ENCODE measurements at places on chromosomes 16 and 17. TPM values are rescaled to one million over a fixed set of nuclear protein-coding genes. Genes with fewer than 3 reads are reported as not detected.

DNA sequence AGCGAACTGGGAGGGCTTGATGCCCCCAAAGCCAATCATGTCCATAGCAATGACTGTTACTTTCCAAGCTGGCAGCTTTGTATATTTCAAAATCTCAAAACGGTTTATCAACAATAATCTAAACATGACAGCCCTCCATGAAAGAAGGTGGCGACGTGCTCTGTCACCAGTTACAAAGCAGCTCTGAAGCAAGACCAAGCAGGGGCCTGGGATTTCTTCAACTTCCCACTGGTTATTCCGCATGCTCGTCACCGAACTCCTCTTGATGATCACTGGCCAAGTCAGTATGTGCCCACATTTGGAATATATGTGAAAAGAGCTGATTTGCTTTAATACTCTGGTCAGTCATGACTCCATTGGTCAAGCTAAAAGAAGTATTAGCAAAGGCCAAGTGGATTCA, 175.6 kb downstream of the VPS53 start:
- H3K4me3 ChIP-seq: no peak overlapping the region
- no peak for DNase-seq
- H3K27me3 ChIP-seq: no peaks in the 10 kb centered on the region
- H3K4me1 ChIP-seq: no peaks in the 10 kb centered on the region

- no peak for DNase-seq
- H3K27me3 ChIP-seq: peaks cover 14% of the 10 kb centered on the region
- no peaks in the 10 kb centered on the region for H3K36me3 ChIP-seq
- no peaks in the 10 kb centered on the region for H3K4me1 ChIP-seq
Observed at GRCh38 chr16:24077966-24078365, 178.2 kb upstream of the CACNG3 start.

DNA sequence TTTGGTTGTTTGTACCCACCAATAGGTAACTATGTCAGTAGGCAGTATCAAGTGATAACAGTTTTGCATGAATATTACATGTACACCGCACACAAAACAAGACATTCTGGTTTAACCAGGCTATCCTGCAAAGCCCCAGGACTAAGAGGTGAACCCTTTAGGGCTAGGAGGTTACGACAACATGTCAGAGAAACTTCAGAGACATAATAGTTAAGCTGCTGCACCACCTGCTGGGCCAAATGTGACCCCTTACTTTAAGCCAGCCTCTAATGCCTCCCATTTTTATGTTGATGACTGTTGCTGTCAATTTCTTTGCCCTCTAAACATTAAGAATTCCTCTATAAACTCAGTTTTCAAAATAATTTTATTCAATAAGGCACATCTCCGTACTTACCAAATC, 15.4 kb downstream of the SRP68 start:
- H3K36me3 ChIP-seq: peaks cover 89% of the 10 kb centered on the region
- no peaks in the 10 kb centered on the region for H3K4me1 ChIP-seq
- DNase-seq: no peak
- no peak overlapping the region for H3K27ac ChIP-seq
- H3K27me3 ChIP-seq: no peaks in the 10 kb centered on the region

DNA sequence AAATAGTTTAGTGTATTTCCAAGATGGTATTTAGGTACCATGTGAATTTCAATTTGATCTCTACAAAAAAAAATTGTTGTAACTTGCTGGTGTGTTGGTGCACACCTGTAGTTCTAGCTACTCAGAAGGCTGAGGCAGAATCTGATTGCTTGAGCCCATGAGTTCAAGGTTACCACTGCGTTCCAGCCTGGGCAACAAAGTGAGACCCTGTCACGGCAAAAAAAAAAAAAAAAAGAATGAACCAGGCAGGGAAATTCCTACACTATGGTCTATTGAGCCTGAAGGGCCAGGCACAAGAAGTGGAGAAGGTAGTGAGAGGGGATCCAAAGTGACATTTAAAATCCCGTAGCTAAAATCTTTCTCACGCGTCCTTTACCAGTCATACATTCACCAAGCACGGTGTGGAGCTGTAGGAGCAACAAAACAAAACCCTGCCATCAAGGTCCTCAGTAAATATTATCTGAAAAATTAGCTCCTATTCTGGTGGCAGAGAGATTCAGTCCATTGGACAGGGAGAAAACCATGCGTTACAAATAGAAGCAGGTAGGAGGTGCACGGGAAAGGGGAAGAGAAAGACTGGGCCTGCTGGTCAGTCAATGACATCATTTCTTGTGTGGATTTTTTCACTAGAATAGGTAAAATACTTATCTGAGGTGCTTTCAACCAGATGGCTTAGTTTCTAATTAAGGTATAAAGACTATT, 27.3 kb downstream of the TXNDC11 start:
- peaks cover 63% of the 10 kb centered on the region for H3K36me3 ChIP-seq
- H3K27me3 ChIP-seq: no peaks in the 10 kb centered on the region
- DNase-seq: no peak
- no peaks in the 10 kb centered on the region for H3K4me1 ChIP-seq

GRCh38 chr16:57155702-57156350, 30.0 kb downstream of the PSME3IP1 start:
- H3K36me3 ChIP-seq: peaks cover 90% of the 10 kb centered on the region
- no peaks in the 10 kb centered on the region for H3K27me3 ChIP-seq
- H3K4me1 ChIP-seq: peaks cover 5% of the 10 kb centered on the region
- H3K4me3 ChIP-seq: no peak overlapping the region
- no peak for DNase-seq

DNA sequence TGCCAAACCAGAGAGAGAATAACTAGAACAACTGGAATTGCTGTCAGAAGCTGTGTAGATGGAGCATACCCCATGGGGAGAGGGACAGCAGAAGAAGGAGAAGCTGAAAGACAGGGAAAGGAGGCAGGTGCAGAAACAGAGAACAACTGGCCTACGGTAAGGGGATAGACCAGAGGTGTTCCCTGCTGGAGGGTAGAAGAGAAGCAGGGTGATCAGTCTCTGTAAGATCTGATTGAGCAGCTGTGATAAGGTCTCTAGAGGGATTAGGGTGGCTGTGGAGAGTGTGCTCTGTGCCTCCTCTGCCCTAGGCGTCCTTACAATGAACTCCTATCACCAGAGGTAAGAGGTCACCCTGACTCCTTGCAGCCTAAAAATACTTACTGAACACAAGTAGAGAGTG, 30.4 kb upstream of the HS3ST3B1 start:
- no peaks in the 10 kb centered on the region for H3K27me3 ChIP-seq
- H3K4me3 ChIP-seq: no peak overlapping the region
- no peaks in the 10 kb centered on the region for H3K4me1 ChIP-seq
- no peaks in the 10 kb centered on the region for H3K36me3 ChIP-seq

GRCh38 chr17:69407759-69408158, 6.7 kb upstream of the MAP2K6 start:
- no peaks in the 10 kb centered on the region for H3K36me3 ChIP-seq
- no peak overlapping the region for H3K4me3 ChIP-seq
- no peak for DNase-seq
- no peaks in the 10 kb centered on the region for H3K27me3 ChIP-seq

DNA sequence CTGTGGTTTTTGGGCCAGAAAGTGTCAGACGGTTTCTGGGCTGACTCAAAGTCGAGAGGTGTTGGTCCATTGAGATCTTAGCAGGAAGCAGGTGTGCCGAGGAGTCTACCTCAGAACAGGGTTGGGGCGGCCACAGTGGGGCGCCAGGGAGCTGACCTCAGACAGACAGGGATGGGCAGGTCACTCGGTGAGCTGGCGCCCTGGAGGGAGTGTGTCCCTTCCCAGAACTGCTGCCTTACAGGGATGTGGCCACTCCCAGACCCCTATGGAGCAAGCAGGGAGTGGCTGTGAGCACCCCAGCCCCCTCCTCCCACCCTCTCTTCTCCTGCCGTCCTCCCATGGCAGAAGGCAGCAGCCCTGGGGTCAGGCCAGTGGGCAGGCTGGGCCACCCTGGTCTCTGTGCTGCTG, 14.0 kb upstream of the DPEP1 start:
- peak; percentile 95 for DNase-seq
- H3K4me3 ChIP-seq: no peak overlapping the region
- H3K27me3 ChIP-seq: no peaks in the 10 kb centered on the region
- no peaks in the 10 kb centered on the region for H3K36me3 ChIP-seq
- no peak overlapping the region for H3K27ac ChIP-seq
- H3K4me1 ChIP-seq: no peaks in the 10 kb centered on the region

GRCh38 chr17:74202938-74203337, 540 bp upstream of the RPL38 start:
- peaks cover 17% of the 10 kb centered on the region for H3K27me3 ChIP-seq
- no peak for DNase-seq

GRCh38 chr17:73316919-73317505, 5.2 kb upstream of the CDC42EP4 start:
- peak; percentile 80 for DNase-seq
- peaks cover 17% of the 10 kb centered on the region for H3K4me1 ChIP-seq

Gene SPATA22
- total RNA-seq: not detected

Gene GOSR1
- total RNA-seq: 57.3 TPM

Gene CRHR1
- total RNA-seq: 1.8 TPM

All from endodermal cell (in vitro differentiated cells).